ENCODE measurements at places on chromosomes 16 and 17.

DNA sequence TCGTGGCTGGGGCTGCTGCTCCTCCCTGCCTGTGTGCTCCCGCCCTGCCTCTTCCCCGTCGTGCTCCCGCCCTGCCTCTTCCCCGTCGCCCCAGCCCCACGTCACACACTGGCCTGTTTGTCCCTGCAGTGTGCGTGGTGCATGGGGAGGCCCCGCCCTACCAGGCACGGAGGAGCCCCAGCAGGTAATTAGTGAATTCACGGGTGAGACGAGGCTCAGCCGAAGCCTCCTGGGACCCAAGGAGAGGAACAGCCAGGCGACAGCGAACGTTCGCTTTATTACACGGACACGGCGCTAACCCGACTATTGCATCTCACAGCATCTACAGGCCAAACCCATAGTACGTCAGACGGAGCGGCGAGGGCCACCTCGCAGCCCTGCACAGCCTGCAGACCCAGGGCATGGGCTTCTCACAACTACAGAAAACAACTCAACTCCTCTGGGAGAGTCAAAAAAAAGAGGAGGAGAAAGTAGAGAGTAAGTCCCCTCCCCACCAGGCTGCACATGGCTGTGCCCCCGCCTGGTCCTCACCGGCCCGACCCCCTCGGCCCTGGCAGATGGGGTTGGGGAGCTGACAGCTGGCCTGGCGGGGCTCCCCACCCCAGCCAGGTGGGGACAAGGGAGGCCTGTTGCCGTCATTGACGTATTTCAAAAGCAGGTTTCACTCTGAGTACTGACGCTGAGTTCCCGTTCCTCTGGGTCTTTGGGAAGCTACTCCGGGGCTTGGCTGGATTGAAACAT is 4.3 kb upstream of the PABPN1L start:
- no peak for DNase-seq

DNA sequence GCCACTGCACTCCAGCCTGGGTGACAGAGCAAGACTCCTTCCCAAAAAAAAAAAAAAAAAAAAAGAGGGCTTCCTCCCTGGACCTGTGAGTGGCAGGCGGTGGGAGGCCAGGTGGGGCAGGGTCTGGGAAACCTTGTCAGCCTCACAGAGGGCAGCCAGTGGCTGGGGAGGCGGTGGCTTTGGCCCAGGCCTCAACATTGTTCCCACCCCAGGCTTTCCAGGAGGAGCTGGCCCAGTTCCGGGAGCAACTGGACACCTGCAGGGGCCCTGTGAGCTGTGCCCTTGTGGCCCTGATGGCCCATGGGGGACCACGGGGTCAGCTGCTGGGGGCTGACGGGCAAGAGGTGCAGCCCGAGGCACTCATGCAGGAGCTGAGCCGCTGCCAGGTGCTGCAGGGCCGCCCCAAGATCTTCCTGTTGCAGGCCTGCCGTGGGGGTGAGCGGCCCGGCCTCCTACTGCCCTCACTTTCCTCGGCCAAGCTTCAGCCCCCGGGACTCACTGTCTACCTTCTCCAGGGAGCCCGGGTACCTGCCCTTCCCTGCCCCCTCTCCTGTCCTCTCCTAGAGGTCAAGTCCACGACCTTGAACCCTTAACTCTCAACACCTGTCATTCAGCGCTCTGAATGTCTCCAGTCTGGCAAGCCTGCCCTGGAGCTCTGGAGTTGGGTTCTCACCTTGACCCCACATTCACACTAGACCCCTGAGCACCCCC is 12.4 kb downstream of the ZNF213 start:
- DNase-seq, result no peak

- DNase-seq, result no peak
Observed at GRCh38 chr16:16014329-16015224, 65.2 kb downstream of the ABCC1 start.

GRCh38 chr17:60158751-60159478 is 9.1 kb downstream of the CA4 start:
- no peak for DNase-seq

Data from HS-27A (cell line).